ENCODE measurements at places on chromosomes 1 and 21. TPM values are rescaled to one million over a fixed set of nuclear protein-coding genes. Genes with fewer than 3 reads are reported as not detected.

- DNase-seq = no peak
Observed at GRCh38 chr1:213409208-213409631, 358.2 kb downstream of the RPS6KC1 start.

- no peak for DNase-seq
Observed at GRCh38 chr21:36180963-36181362, 24.3 kb downstream of the DOP1B start.

LCE1E gene
- not detected for polyA plus RNA-seq

GRCh38 chr1:20612221-20612746, 21.0 kb upstream of the PINK1 start:
- DNase-seq = no peak

EPHB2 gene
- polyA plus RNA-seq = 3.0 TPM

LDLRAD1 gene
- polyA plus RNA-seq = not detected

- no peak for DNase-seq
Observed at GRCh38 chr1:31828341-31828740, 12.5 kb upstream of the SPOCD1 start.

DNA sequence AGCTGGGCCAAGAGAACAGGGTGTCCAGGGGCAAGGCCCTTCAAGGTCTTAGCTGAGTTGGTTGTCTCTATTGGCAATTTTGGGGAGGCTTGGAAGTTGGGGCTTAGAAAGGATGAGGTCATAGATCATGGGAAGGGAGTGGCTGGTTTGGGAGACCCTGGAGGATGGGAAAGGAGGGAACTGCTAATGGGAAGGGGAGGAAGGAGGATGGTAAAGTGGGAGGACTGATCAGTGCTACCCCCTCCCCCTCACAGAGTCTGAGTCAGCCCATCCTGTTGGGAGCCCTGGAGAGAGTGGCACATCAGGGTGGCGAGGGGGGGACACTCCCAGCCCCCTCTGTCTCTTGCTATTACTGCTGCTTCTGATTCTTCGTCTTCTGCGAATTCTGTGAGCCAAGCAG, 5.1 kb downstream of the EFNA4 start:
- no peak for DNase-seq
